ENCODE measurements at places on chromosomes 3 and 15. TPM values are rescaled to one million over a fixed set of nuclear protein-coding genes. Genes with fewer than 3 reads are reported as not detected.

The RHCG gene
- total RNA-seq = not detected

The HACD2 gene
- total RNA-seq = 24.9 TPM

The IQCH gene
- 1.1 TPM for total RNA-seq

The UROC1 gene
- total RNA-seq = not detected

The ACTRT3 gene
- total RNA-seq = 0.45 TPM

The CDC25A gene
- 30.7 TPM for total RNA-seq

The CD86 gene
- total RNA-seq = 12.4 TPM

The MRPL3 gene
- total RNA-seq = 92.6 TPM

The CCR8 gene
- 12.6 TPM for total RNA-seq

The SCAANT1 gene
- total RNA-seq = not detected

The FOXB1 gene
- 1.6 TPM for total RNA-seq

The CCDC54 gene
- not detected for total RNA-seq

The TMCO5A gene
- total RNA-seq = not detected

The TTC14 gene
- 67.4 TPM for total RNA-seq

The GUCA1C gene
- total RNA-seq = not detected

The PTH1R gene
- total RNA-seq = not detected

The BDH1 gene
- total RNA-seq = 78.4 TPM

The KLHL24 gene
- total RNA-seq = 11.9 TPM

The KBTBD12 gene
- total RNA-seq = not detected

The TMEM108 gene
- total RNA-seq = not detected

The MYRIP gene
- total RNA-seq = not detected

The OXSR1 gene
- total RNA-seq = 64.9 TPM

The ITPKA gene
- total RNA-seq = 0.93 TPM

The XIRP1 gene
- 0.11 TPM for total RNA-seq

The FRMD5 gene
- total RNA-seq = 0.25 TPM

The DZIP1L gene
- not detected for total RNA-seq

The MKRN3 gene
- 1.7 TPM for total RNA-seq

All from T-helper 2 cell treated with Interferon-gamma antibody and Interleukin-4, amounts not matched to agents 100 ng/mL and 5 ng/mL, for 36 hours (primary cell).